HuH-7 (cell line): ENCODE measurements at places on chromosomes 6 and 20.
A peak's percentile ranks its signal among the peaks of the same experiment; 100 is the strongest.

DNA sequence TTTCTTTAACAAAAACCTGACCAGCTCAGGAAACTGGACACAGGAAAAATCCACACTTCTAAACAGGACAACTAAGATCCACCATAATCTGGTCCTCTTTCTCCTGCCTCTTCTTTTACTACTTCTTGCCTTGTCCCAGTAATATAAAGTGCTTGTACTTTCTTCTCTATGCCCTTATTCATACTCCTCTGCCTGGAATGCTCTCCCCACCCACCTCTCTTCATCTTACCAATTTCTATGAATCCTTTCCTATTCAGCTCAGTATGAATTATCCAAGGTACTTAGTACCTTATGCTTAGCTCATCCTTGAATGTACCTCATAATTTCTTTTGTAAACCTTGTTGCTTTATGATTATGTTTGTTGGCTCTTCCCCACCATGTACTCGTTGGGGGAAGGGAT, 159.4 kb downstream of the CDK19 start:
- DNase-seq: no peak

DNA sequence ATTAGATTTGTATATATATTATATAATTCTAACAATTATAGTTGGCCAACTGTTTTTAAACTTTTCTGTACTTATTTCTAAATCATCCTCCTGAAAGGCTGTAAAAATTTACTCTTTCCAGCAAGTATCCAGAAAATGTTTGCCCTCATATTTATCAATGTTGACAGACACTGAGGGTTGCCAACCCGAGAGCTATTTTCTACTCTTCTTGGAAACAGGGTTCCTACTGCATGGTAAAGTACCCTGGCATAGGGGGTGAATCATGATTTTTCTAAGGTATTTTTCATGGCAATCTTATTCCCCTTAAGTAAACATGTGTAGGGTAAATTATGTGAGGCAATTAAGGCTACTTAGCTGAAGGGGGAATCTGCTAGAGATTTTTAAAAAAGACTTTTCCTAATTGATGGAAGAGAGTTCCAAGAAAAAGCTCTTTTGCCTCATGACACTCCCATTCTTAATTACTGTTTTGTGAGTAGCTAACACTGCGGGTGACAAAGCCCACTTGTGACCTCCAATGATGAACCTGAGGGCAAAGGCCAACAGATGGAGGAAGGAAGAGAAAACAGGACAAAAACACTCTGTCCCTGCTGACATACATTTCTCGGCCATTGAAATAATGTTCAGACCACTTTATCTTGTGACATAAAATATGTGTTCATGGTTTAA, 37.9 kb downstream of the GPX5 start:
- no peak for DNase-seq

DNA sequence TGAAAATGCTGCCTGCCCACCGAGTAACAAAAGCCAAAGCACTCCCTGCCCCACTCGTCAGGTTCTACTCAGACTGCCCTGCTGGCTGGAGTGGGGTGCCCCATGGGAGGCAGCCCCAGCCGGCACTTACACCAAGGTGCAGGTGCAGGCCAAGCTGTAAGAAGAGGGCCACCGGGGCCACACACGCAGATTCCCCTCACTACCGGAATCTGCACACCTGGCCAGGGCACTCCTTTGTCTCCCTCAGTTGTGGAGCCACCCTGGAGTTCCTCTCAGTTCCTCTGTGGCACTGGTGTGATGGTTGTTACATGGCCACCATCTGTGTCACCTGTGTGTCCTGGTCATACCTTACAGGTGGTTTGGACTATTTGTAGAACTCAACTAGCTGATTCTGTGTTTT, 112.4 kb downstream of the FOXO3 start:
- DNase-seq: no peak

GRCh38 chr6:129895692-129896091, 34.6 kb upstream of the TMEM244 start:
- no peak for DNase-seq

DNA sequence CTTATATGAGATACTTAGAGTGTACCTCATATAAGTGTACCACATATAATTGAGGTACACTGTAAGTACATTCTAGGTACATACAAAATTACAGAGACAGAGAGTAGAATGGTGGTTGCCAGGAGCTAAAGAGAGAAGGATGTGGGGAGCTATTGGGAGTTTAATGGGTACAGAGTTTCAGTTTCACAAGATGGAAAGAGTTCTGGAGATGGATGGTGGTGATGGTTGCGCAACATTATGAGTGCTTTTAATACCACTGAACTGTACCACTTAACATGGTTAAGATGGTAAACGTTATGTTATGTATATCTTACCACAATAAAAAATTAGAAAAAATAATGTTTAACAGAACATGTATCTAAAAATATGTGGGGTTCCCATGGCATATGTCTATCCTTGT, 69.4 kb downstream of the PRND start:
- no peak for DNase-seq

DNA sequence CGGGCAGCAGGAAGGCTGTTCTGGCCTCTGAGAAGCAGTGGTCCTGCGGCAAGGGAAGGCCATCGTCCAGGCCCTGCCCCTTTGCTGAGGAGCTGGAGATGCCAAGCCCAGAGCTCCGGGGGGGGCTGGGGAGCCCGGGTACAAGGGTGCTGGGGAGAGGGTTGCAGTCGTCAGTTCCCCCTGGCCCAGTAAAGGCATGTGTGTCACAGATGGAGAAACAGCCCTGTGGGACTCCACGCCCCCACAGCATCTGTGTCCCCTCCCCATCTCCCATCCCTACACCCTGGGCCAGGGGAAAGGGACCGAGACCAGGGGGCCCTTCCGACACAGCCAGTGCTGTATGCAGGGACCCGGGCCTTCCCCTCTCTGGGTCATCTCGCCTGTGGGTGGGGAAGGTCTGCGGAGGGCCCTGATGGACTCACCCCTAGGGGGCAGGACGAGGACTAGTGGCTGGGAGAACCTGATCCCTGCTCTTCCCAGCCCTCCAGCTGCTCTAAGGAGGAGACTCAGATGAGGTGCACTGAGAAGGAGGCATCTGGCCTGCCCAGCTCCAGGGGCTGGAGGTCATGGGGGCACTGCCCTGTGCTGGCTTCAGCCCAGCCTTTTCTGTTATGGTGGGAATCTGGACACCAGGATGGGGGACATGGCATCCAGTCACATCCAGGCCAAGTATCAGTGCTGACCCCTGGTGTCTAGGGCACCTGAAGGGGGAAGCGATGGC, 609 bp downstream of the MYL9 start:
- DNase-seq: peak; percentile 88

GRCh38 chr6:110852773-110853172, 21.8 kb upstream of the AMD1 start:
- no peak for DNase-seq

DNA sequence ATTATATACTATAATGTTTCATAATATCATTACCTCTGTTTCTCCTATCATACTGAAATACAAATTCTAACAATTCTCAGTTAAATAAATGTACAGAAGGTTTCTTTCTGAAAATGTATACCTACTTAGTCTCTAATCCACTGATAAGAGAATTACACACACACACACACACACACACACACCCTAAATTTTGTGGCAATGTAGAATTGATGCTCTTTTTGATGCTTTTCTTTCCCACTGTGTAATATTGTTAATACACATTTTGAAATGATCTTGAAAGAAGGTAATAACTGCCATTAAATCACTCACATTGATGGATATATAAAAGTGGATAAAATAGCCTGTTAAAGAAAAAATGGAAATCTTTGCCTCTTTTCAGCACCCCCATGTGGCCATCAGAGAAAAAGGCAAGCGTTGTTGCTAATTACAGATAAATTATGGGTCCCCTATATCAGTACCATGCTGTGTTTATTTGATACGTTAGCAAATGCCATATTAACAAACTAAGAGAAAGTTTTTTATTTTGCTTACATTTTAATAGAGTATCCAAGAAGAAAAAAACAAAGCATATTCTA, 76.6 kb upstream of the VGLL2 start:
- no peak for DNase-seq

DNA sequence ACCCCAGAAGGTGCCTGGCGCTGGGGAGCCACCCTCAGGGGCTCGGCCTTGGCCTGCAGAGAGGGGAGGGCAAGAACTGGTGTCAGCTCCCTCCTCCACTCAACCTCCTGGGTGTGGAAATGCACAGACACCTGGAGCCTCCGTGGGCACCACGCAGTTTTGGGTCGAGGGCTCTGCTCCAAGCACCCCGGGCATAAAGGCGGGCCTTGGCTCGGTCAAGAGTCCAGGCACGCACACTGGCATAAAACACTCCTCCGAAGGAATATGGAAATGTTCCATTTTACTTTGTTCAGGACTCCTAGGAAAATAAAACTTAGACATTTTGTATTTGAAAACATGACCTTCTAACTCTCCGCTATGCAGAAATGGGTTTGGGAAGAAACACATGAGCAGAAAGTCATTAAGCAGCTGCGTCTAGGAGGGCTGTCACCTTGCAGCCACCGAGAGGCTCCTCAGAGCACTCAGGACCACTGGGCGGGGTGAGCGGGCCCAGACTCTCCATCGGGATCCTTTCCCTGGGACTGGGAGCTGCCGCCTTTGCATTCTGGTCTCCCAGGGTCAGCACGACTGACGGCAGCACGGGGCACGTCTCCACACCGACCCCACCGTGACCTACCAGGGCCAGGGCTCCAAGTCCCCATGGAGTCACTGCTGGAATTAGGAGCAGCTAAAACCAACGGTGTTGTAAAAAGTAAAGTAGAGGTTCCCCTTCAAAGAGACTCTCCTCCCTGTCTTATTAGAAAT, 46.0 kb upstream of the DACT2 start:
- no peak for DNase-seq

- no peak for DNase-seq
These were observed 9.6 kb downstream of the HLA-A start for GRCh38 chr6:29951882-29952281.
